Activated CD8-positive, alpha-beta memory T cell treated with anti-CD3 and anti-CD28 coated beads, Interleukin-2, amount 10 ng/mL, durations not matched to agents 7 days and 5 days (primary cell): ENCODE measurements at places on chromosomes 3 and 15.

GRCh38 chr3:131907796-131908195 lies 127.0 kb downstream of the CPNE4 start:
- no peaks in the 10 kb centered on the region for H3K36me3 ChIP-seq
- H3K4me1 ChIP-seq, result no peaks in the 10 kb centered on the region
- no peak overlapping the region for H3K27ac ChIP-seq
- H3K27me3 ChIP-seq, result no peaks in the 10 kb centered on the region
- DNase-seq, result no peak

GRCh38 chr3:138946663-138947494 lies at the start of the genes FOXL2 and FOXL2NB:
FOXL2 (minus strand) TSS chr3:138947137; CDS start chr3:138946722, 415 bp downstream.
FOXL2NB (plus strand) TSS chr3:138947217; CDS start chr3:138947365, 148 bp downstream.
- H3K4me3 ChIP-seq, result peak within 1 kb of the TSS; percentile 41
- peaks cover 2% of the 10 kb centered on the region for H3K36me3 ChIP-seq
- no peak for DNase-seq
- peaks cover 87% of the 10 kb centered on the region for H3K27me3 ChIP-seq
- peaks cover 31% of the 10 kb centered on the region for H3K4me1 ChIP-seq

DNA sequence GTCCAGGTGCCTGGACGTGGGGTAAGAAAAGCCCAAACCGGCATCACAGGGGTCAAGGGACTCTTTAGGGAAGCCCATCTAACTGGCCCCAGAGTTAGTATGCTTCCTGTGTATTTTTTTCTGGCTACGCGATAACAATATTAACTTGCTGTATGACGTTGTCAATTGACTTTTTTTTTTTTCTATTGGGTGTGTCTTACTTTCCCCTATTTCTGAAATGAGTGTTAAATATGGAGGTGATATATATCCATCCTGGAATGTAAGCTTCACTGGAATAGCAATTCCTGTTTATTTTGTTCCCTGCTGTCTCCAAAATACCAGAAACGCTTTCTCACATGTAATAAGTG lies 598 bp upstream of the GMNC start:
- H3K27ac ChIP-seq, result no peak overlapping the region
- no peak for DNase-seq
- H3K4me3 ChIP-seq, result peak overlapping the region; percentile 39
- peaks cover 2% of the 10 kb centered on the region for H3K4me1 ChIP-seq

DNA sequence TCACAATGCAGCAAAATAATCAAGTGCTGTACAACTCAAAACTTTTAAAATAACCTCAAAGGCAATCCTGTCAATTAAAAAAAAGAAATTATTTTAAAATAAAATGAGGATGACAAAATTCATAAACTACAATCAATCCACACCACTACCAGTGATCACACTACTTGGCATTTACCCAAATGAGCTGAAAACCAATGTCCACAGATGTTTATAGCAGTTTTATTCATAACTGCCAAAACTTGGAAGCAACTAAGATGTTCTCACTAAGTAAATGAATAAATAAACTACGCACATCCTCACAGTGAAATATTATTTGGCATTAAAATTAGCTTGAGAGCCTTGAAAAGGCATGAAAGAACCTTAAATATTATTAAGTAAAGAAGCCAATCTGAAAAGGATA lies 121.3 kb downstream of the STAG1 start:
- no peak overlapping the region for H3K4me3 ChIP-seq
- no peak for DNase-seq
- H3K27ac ChIP-seq, result no peak overlapping the region
- peaks cover 60% of the 10 kb centered on the region for H3K36me3 ChIP-seq
- no peaks in the 10 kb centered on the region for H3K27me3 ChIP-seq
- no peaks in the 10 kb centered on the region for H3K4me1 ChIP-seq

- DNase-seq, result no peak
- H3K4me1 ChIP-seq, result no peaks in the 10 kb centered on the region
- H3K27ac ChIP-seq, result no peak overlapping the region
- no peak overlapping the region for H3K4me3 ChIP-seq
Measured at GRCh38 chr3:188884299-188885043, 287.3 kb upstream of the TPRG1 start.

DNA sequence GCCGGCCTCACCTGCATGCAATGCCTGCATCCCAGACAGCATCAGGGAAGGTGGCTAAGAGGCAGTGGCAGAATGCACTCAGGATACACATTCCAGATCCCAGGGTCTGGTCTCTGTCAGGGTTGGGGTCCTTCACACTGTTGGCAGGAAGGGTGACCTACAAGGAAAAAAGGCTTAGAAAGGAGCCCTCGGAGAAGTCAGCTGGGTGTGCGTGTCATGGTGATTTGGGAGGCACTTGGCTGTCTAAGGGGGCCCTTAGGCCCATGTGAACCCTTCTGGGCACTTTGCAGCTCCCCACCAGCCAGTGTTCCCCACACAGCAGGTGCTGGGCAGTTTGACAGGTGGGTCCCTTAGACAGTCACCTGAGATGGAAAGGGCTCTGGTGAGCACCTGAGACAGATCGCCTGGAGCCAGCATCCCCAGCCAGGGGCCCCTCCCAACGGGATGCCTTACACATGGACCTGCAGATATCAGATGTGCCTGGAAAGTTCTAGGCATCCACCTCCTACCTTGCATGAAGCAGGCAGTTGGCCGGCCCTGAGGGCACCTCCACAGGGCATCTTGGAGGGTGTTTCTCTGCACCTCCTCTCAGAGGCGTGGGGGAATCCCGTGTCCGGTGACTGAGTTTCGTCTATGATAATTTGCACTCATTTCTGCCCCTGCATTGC lies 131.6 kb downstream of the LRRK1 start:
- no peaks in the 10 kb centered on the region for H3K36me3 ChIP-seq
- DNase-seq, result peak; percentile 37
- no peak overlapping the region for H3K27ac ChIP-seq
- no peak overlapping the region for H3K4me3 ChIP-seq
- no peaks in the 10 kb centered on the region for H3K4me1 ChIP-seq

GRCh38 chr3:12479919-12480427 lies 4.3 kb upstream of the TSEN2 start:
- no peak overlapping the region for H3K4me3 ChIP-seq
- no peaks in the 10 kb centered on the region for H3K27me3 ChIP-seq
- peaks cover 14% of the 10 kb centered on the region for H3K4me1 ChIP-seq
- no peaks in the 10 kb centered on the region for H3K36me3 ChIP-seq
- no peak for DNase-seq

GRCh38 chr3:56833022-56833421 lies 31.3 kb upstream of the ARHGEF3 start:
- no peak overlapping the region for H3K4me3 ChIP-seq
- peaks cover 11% of the 10 kb centered on the region for H3K36me3 ChIP-seq
- H3K27ac ChIP-seq, result no peak overlapping the region

- peak; percentile 61 for DNase-seq
- H3K27me3 ChIP-seq, result peaks cover 3% of the 10 kb centered on the region
- H3K4me1 ChIP-seq, result peaks cover 36% of the 10 kb centered on the region
- peaks cover 26% of the 10 kb centered on the region for H3K36me3 ChIP-seq
Measured at GRCh38 chr3:15097891-15098290, 1.1 kb downstream of the RBSN start.

GRCh38 chr15:60880949-60881348 lies 348.2 kb downstream of the RORA start:
- no peak for DNase-seq
- H3K27me3 ChIP-seq, result no peaks in the 10 kb centered on the region
- no peak overlapping the region for H3K4me3 ChIP-seq
- H3K36me3 ChIP-seq, result no peaks in the 10 kb centered on the region
- no peaks in the 10 kb centered on the region for H3K4me1 ChIP-seq
- H3K27ac ChIP-seq, result no peak overlapping the region

DNA sequence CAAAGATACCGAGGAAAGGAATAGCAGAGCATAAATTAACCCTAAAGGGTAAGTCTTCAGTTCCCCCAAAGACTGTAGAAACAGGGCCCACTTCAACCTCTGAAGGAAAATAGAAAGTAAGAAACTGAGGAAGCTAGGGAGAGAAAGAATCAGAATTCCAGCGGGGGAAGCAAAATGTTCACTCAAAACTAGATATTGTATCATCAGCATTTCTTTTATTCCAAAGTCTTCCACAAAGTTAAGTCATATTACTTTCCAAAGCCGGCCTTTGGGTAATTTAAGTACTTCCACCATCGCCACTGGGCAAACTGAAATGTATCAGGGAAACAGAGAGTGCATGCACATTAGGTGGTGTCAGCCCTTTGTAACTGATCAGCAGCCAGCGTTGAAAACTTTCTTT lies 88.3 kb downstream of the RSL24D1 start:
- H3K36me3 ChIP-seq, result no peaks in the 10 kb centered on the region
- H3K27me3 ChIP-seq, result peaks cover 14% of the 10 kb centered on the region
- H3K4me3 ChIP-seq, result no peak overlapping the region
- no peak overlapping the region for H3K27ac ChIP-seq
- H3K4me1 ChIP-seq, result no peaks in the 10 kb centered on the region

DNA sequence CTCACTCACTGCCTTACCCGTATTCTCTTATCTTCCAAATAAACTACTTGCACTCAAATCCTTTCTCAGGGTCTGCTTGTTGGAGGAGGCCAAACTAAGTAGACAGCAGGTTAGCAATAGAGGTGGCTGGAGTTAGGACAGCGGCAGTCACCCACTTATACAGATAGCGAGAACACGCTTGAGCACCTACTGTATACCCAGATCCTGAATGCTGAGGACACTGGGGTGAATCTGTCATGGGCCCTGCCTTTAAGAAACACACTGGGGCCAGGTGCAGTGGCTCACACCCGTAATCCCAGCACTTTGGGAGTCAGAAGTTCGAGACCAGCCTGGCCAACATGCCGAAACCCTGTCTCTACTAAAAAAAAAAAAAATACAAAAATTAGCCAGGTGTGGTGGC lies 38.0 kb upstream of the TSEN2 start:
- no peak for DNase-seq
- no peaks in the 10 kb centered on the region for H3K36me3 ChIP-seq
- H3K4me3 ChIP-seq, result no peak overlapping the region
- peaks cover 4% of the 10 kb centered on the region for H3K27me3 ChIP-seq
- no peak overlapping the region for H3K27ac ChIP-seq

GRCh38 chr3:172133838-172134237 lies 94.5 kb downstream of the FNDC3B start:
- H3K27ac ChIP-seq, result peak overlapping the region; percentile 75
- peaks cover 27% of the 10 kb centered on the region for H3K36me3 ChIP-seq
- no peaks in the 10 kb centered on the region for H3K27me3 ChIP-seq
- peaks cover 77% of the 10 kb centered on the region for H3K4me1 ChIP-seq
- peak overlapping the region; percentile 47 for H3K4me3 ChIP-seq

DNA sequence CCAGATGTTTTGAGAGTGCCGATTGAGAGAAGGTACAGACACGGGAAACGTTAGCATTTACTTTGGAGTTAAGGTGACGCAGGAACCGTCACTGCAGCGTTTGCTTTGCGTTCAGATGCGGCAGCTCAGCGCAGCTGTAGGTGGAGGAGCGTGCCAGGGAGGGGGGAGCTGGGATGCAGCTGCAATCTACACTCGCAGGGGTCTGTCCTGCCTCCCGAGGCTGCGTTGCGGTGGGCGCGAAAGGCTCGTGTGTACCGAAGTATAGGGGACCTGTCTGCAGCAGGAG lies 425 bp upstream of the FYTTD1 start:
- H3K4me1 ChIP-seq, result peaks cover 31% of the 10 kb centered on the region
- H3K27ac ChIP-seq, result peak overlapping the region; percentile 82
- peaks cover 1% of the 10 kb centered on the region for H3K36me3 ChIP-seq

DNA sequence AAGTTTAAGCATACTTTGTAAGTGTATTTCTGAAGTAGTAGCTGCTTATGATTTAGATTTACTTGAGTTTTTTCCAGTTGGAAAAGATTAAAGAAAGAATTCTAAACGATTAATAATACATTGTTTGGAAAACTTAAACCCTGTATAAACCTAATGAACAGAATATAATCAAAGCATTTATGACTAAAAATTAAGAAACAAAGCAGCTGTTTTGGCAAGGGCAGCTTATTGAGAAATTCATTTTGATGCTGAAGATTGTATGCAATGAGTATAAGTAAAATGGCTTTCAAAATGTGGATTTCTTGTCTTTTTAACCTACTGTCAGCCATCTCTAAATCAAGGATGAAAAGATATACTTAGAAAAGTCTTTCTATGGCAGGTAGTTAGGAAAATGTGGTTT lies 140.2 kb downstream of the POLQ start:
- H3K36me3 ChIP-seq, result no peaks in the 10 kb centered on the region
- no peak overlapping the region for H3K4me3 ChIP-seq
- H3K4me1 ChIP-seq, result peaks cover 5% of the 10 kb centered on the region
- H3K27me3 ChIP-seq, result peaks cover 8% of the 10 kb centered on the region
- no peak overlapping the region for H3K27ac ChIP-seq

GRCh38 chr3:96538186-96538585 lies 276.2 kb upstream of the EPHA6 start:
- no peaks in the 10 kb centered on the region for H3K4me1 ChIP-seq
- H3K27ac ChIP-seq, result no peak overlapping the region
- H3K4me3 ChIP-seq, result no peak overlapping the region
- no peaks in the 10 kb centered on the region for H3K36me3 ChIP-seq

DNA sequence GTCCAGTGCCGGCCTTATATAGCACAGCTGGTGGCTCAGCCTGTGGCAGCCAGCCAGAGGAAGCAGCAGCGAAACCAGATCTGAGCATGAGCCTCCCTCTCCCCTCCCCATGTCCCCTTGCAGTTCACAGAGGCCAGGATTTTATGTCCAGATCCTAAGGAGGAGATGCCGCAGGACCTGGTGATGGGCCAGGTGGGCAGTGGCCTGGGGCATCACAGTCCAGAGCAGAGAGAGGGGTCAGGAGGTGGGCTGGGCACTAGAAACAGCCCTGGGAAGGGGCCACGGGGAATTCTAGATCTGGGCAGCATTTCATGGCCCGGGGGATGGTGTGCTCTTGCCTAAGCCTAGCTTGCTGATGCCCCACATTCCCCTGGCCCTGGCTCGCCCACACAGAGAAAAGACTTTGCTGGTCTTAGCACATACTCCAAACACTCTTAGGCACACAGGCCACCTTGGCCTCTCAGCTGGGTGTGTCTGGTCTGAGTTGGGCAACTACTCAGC lies 259 bp upstream of the CILP start:
- DNase-seq, result no peak
- H3K27ac ChIP-seq, result no peak overlapping the region
- no peak overlapping the region for H3K4me3 ChIP-seq

- peak overlapping the region; percentile 52 for H3K4me3 ChIP-seq
- H3K36me3 ChIP-seq, result peaks cover 14% of the 10 kb centered on the region
- peak; percentile 65 for DNase-seq
- peaks cover 87% of the 10 kb centered on the region for H3K4me1 ChIP-seq
- peak overlapping the region; percentile 92 for H3K27ac ChIP-seq
Measured at GRCh38 chr3:32420126-32421038, 28.7 kb downstream of the CMTM7 start.

GRCh38 chr15:40087068-40087810 lies 21.4 kb downstream of the BMF start:
- H3K36me3 ChIP-seq, result no peaks in the 10 kb centered on the region
- H3K27me3 ChIP-seq, result peaks cover 14% of the 10 kb centered on the region
- no peak for DNase-seq
- no peak overlapping the region for H3K27ac ChIP-seq

DNA sequence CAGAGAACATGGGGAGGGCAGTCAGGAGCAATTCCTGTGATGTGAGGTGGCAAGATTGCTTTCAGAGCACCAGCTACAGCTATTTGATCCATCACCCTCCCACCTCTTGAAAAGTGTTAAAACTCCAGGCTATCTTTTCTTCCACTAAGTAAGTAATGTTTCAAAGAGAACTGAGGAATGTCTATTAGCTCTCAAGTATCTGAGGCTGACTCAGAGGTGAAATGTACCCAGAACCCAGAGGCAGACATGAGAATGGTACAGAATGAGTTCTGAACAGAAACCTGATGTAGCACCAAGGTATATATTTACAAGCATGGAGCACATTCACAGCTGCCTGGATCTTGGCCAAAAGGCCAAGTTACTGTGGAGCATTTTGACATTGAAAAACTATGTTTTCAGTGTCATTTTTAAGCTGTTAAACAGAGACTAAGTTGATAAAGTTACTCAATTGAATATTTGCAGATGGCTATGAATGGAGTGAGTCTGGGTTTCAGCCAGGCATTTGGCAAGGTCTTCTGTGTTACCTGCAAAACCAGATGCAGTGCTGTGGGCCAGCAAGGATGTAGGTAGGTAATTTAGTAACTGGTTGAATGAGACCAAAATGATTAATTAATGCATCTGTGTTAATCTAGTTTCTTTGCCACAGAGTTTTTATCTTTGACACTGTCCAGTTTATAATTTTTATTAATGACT lies 227.7 kb upstream of the CD96 start:
- DNase-seq, result no peak
- H3K27me3 ChIP-seq, result no peaks in the 10 kb centered on the region
- H3K4me1 ChIP-seq, result peaks cover 35% of the 10 kb centered on the region
- H3K36me3 ChIP-seq, result peaks cover 6% of the 10 kb centered on the region
